Peyer's patch (tissue), 4 donors: ENCODE measurements at places on chromosomes 12 and 14. TPM values are rescaled to one million over a fixed set of nuclear protein-coding genes. Genes with fewer than 3 reads are reported as not detected.

NEK9 gene
- 53.6 TPM for total RNA-seq

DNA sequence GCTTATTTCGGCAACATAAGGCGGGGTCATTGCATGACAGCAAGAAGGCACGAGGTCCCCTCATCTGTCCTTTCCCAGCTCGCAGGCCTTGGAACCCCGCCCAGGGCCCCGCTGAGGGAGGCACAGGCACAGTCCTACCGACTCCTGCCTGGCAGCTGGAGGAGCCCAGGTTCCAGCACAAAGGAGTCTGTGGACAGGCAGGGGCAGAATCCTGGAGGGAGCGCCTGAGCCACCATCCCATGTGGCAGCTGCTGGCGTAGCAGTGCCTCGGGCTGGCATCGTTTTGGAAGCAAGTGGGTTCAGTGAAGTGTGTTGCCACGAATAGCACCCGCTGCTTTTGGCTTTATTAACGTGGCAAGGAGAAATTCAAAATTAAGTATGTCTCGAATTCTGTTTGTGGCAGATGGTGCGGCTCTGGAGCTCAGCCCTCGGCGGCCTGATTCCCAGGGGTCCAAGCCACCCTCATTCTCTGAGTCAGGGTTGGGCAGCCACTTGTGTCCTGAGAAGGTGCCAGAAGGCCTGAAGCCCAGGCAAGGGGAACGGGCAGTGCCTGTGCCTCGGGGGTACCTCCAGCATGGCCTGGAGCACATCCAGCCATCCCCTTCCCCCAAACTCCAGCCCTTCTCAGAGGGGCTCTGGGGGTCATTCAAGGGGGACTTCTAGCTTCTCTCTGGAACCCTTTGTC lies 35.9 kb downstream of the SLC8B1 start:
- no peaks in the 10 kb centered on the region for H3K36me3 ChIP-seq
- no peak overlapping the region for H3K27ac ChIP-seq
- DNase-seq, result no peak
- H3K4me3 ChIP-seq, result no peak overlapping the region

DNA sequence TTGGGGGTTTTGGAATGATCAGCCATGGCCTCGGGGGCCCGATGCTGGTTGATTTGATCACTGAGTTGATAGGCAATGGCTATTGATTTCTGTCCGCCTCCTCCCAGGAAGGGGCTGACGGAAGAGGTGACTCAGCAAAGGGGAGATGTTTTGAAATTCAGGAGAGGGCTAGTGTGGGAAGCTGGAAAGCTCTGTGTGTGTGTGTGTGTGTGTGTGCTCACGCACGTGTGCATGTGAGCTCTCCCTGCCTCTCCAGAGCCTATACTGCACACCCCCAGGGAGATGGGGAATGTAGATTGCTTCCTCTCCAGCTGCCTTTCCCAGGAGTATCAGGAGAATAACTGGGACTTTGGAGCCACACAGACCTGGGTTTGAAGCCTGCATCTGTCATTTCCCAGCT lies 184.9 kb upstream of the MYL2 start:
- no peaks in the 10 kb centered on the region for H3K36me3 ChIP-seq
- H3K4me3 ChIP-seq, result no peak overlapping the region
- H3K27me3 ChIP-seq, result no peaks in the 10 kb centered on the region
- H3K27ac ChIP-seq, result no peak overlapping the region

OR4K14 gene
- total RNA-seq, result not detected

DNA sequence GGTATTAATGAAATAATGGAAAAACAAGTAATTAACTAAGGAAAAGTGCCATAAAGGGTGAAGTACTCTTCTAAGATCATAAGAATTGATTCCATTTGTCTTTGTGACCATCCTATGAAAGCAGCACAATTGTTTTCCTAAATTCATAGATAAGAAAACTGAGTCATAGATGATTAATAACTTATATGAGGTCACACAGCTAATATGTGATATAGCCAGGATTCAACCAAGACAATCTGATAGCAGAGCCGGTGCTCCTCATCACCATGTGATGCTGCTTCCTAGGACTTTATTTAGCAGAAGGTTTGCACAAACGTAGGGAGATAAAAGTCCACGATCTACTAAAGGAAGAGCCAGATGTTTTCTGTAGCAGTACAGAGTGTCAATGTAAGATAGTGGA lies 181.5 kb upstream of the SYT1 start:
- H3K4me1 ChIP-seq, result no peaks in the 10 kb centered on the region
- H3K4me3 ChIP-seq, result no peak overlapping the region
- no peak overlapping the region for H3K27ac ChIP-seq
- DNase-seq, result no peak
- no peaks in the 10 kb centered on the region for H3K27me3 ChIP-seq
- H3K36me3 ChIP-seq, result no peaks in the 10 kb centered on the region

ALX1 gene
- total RNA-seq, result not detected

DNA sequence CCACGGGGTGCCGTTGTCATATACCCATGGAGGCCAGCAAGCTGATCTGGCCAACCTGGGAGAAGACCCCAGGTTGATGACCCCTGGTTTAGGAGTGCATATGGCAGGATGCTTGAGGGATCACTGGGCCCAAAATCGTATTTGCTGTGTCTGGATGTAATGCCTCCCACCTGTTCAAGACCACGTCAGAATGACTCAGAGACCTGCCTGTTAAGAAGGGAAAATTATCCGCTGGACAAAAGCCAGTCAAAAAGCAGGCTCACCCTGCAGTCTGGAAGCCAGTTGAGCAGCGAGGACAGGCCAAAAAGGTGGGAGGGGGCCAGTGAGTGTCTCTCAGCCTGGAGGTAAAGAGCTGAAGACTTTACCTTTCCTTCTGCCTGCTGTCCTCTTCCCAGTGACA lies 449.2 kb downstream of the DPF3 start:
- H3K4me1 ChIP-seq, result peaks cover 6% of the 10 kb centered on the region
- no peaks in the 10 kb centered on the region for H3K36me3 ChIP-seq
- no peak overlapping the region for H3K4me3 ChIP-seq
- no peaks in the 10 kb centered on the region for H3K27me3 ChIP-seq
- H3K27ac ChIP-seq, result no peak overlapping the region

GRCh38 chr12:48336564-48336963 lies 14.2 kb downstream of the ZNF641 start:
- H3K27ac ChIP-seq, result no peak overlapping the region
- no peak overlapping the region for H3K4me3 ChIP-seq
- DNase-seq, result no peak
- no peaks in the 10 kb centered on the region for H3K36me3 ChIP-seq
- H3K4me1 ChIP-seq, result no peaks in the 10 kb centered on the region
- no peaks in the 10 kb centered on the region for H3K27me3 ChIP-seq

SPTB gene
- total RNA-seq, result 2.5 TPM

DNA sequence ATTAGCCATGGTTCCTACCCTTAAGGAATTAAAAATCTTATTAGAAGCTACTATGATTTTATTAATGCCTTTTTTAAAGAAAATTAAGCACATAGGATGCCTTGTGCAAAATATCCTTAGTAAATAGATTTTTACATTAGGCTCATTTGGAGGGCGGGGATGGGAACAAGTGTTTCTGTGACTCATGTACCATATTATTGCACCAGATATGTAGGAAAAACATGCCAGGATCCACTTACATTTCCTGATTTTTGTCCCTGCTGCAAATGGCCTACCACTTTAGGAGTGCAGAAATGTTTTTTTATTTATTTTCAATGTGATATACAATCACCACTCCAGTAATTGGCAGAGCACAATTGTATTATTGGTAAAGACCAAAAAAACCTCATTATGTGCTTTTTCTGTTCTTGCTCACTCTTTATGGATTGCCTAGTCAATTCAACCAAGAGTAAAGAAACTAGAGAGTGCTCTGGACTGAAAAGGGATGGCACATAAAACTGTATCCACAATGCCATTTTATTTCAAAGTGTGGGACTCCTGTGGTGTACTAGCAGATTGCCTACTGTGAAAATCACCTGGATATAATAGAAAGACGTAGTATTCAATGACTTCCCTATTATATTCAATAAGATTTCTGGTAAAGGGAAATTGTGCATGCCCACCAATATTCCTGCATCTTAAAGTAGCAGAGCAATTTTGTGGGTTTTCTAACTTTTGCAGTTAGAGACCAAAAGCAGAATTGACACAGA lies 86.9 kb downstream of the ANO6 start:
- H3K36me3 ChIP-seq, result no peaks in the 10 kb centered on the region
- no peak overlapping the region for H3K27ac ChIP-seq
- peaks cover 5% of the 10 kb centered on the region for H3K4me1 ChIP-seq
- H3K27me3 ChIP-seq, result no peaks in the 10 kb centered on the region
- no peak for DNase-seq
- H3K4me3 ChIP-seq, result no peak overlapping the region

PTCSC3 gene
- total RNA-seq, result not detected

ARHGEF40 gene
- total RNA-seq, result 19.8 TPM

DNA sequence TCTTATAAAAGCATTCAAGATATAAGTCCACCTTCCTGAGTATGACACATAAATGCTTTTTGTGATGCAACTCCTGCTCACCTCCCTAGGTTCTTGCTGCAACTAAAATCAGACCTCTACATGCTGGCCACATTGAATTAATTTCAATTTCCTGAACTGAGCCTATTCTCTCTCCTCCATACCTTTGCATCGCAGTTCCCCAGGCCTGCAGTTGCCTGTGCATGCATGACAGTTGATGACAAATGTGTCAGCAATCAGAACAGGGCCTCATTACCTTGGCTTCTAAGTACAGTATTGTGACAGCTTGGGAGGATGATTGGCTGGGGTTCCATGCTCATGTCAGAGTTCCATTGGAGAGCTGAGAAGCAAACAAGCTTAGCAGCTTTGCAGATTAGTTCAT lies 3.9 kb upstream of the TM7SF3 start:
- no peak overlapping the region for H3K4me3 ChIP-seq
- no peak overlapping the region for H3K27ac ChIP-seq
- no peaks in the 10 kb centered on the region for H3K36me3 ChIP-seq
- no peak for DNase-seq
- no peaks in the 10 kb centered on the region for H3K27me3 ChIP-seq
- H3K4me1 ChIP-seq, result peaks cover 7% of the 10 kb centered on the region

GRCh38 chr12:106712768-106713167 lies 61.7 kb upstream of the RIC8B start:
- H3K4me1 ChIP-seq, result peaks cover 12% of the 10 kb centered on the region
- H3K27ac ChIP-seq, result no peak overlapping the region
- H3K27me3 ChIP-seq, result no peaks in the 10 kb centered on the region
- no peak overlapping the region for H3K4me3 ChIP-seq
- H3K36me3 ChIP-seq, result no peaks in the 10 kb centered on the region
- DNase-seq, result no peak

DNA sequence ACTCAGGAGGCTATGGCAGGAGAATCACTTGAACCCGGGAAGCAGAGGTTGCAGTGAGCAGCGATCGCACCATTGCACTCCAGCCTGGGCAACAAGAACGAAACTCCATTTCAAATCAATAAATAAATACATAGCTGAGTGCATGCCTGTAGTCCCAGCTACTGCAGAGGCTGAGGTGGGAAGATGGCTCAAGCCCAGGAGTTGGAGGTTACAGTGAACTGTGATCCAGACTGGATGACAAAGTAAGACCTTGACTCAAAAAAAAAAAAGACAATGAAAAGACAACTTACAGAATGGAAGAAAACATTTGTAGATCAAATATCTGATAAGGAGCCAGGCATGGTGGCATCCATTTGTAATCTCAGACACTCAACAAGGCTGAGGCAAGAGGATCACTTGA lies 27.6 kb downstream of the ZFYVE1 start:
- H3K27ac ChIP-seq, result no peak overlapping the region
- H3K4me1 ChIP-seq, result no peaks in the 10 kb centered on the region
- H3K4me3 ChIP-seq, result no peak overlapping the region
- no peaks in the 10 kb centered on the region for H3K27me3 ChIP-seq
- no peak for DNase-seq
- H3K36me3 ChIP-seq, result peaks cover 42% of the 10 kb centered on the region

HOXC5 gene
- not detected for total RNA-seq

DNA sequence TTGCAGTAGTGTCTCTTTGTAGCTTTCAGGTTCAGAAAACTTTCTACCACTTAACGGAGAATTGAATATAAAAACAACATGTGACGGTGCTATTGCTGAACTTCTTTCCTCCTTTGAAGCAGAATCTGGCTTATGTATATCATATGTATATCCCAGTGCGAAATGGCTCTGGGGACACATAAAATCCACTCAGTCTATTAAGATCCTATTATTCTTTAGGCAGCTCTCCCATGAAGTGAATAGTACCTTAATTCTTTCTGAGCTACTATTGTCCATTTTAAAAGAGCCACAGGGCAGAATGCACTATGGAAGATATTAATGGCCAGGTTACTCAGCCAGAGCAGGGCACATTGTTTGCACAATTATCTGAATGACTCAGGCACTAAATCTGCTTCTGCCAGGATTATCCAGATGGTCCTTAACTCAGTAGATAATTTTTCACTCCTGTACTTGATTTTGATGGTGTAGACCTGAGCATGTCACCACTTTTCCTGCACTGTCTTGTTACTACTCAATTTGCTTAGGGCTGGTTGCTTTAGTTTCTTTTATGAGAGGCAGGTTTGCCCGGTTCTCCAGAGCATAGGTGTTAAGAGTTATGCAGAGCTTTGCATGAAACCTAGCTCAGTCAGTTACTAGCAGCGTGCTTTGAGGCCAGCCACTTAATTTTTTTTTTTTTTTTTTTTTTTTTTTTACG lies 5.5 kb downstream of the CNTN1 start:
- no peaks in the 10 kb centered on the region for H3K4me1 ChIP-seq
- H3K36me3 ChIP-seq, result no peaks in the 10 kb centered on the region
- no peak overlapping the region for H3K27ac ChIP-seq

DNA sequence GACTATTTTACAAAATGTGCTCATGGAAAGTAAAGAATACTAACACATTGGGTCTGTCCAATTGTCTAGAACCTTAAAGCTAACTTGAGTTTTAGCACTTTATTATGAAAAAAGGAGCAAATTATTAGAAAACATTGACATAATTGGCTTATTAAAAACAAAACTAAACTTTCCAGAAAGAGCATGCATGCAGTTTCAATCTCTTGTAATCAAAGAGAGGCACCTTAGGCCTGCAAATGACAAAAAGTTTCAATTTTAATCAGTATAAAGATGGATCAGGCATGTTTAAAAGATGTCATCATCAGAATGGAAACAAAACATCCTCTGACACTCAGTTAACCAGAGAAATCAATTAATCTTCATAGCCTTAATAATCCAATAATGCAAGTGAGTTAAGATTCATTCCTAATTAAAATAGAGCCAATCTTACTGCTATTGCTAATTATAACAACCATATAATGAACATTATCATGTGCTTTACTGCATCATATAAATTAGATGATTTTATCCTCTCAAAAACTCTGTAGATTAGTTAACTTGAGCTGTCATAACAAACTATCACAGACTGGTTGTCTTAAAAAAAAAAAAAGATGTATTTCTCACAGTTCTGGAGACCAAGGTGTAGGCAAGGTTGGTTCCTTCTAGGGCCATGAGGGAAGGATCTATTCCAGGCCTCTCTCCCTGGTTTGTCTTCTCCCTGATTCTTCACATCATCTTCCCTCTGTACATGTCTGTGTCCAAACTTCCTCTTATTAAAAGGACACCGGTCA lies 131.4 kb downstream of the RPAP3 start:
- no peaks in the 10 kb centered on the region for H3K27me3 ChIP-seq
- H3K4me3 ChIP-seq, result no peak overlapping the region
- H3K27ac ChIP-seq, result no peak overlapping the region
- H3K4me1 ChIP-seq, result no peaks in the 10 kb centered on the region
- H3K36me3 ChIP-seq, result no peaks in the 10 kb centered on the region
- DNase-seq, result no peak
